A673 (cell line): ENCODE measurements at places on chromosomes 6 and 20. TPM values are rescaled to one million over a fixed set of nuclear protein-coding genes. Genes with fewer than 3 reads are reported as not detected.

- DNase-seq, result no peak
Measured at GRCh38 chr6:156916130-156916801, 139.1 kb downstream of the ARID1B start.

- DNase-seq, result no peak
Measured at GRCh38 chr20:40307997-40308396, 381.0 kb downstream of the MAFB start.

The TEAD3 gene
- total RNA-seq, result 10.3 and 17.0 TPM in 2 replicates

GRCh38 chr6:133376743-133377142 lies 135.6 kb downstream of the EYA4 start:
- DNase-seq, result no peak

DNA sequence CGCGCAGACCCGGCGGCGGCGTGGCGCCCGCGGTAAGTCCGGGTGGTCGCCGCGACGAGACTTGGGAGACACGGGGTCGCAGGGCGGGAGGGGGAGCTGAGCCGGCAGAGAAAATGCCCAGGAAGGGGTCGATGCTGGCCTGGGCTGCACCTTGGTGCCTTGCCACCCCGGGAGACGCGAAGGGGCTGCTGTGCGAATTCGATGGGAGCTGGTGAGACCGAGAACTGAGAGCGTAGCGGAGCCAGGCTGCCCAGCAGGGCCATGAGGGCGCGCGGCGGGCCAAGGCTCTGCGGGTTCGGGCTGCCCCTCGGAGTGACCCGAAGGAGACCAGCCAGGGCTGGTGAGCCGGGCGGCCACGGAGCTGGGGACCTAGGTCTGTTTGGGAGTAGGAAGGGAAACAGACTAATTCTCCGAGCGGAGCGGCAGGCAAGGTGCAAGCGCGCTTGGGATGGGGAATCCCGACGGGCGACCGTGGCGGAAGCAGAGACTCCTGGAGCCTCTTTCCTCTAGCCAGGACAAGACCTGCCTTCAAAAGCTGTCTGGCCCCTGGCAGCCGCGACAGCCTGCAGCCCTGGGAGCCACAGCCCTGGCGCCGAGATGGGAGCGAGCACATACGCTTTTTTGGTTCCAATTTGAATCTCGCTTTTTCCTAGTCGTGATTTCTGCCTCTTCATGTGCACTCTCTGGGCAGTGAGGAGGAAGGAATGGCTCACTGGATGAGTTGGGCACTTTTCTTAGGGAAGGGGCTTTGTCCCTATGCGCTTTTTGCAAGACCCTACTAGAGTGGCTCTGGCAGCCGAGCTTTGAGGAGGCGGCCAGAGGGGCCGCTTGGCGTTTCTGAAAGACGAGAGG lies 691 bp downstream of the SYNDIG1 start:
- peak; percentile 32 for DNase-seq

The MAP1LC3A gene
- total RNA-seq, result 16.4 and 16.9 TPM in 2 replicates

DNA sequence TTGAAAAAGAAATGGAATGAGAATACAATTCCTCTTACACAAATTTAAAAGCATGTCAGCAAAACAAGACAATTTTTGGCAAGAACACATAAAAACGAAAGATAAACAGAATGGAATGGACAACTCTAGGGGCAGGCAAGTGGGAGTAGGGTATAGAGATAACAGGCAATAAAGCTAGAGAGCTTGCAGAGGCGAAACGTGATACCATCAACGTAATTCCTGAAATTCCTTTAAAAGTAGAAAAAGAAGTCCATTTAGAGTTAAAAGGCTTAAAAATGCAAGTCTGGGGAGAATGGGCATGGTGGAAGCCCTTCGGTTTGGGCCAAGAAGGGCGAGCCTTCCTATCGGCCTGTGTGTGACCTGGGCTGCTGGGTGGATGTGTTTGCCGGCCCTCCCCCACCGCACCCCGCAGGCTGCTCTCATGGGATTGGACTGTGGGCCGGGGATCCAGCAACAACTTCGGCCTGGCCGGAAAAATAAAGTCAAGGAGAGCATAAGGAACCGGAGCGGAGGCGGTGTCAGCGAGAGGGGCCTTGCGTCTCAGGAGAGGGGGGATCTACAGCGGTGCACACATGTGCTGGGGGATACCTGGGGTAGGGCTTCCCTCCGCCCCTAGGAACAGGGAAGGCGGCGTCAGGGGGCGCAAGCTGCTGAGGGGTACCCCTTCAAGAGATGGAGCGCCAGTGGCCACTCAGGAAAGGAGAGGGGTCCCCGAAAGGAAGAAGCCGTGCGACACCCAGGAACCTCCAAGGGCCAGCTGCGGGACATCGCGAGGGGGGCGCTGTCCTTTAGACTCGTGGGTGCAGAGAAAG lies 4.1 kb downstream of the TMEM239 start:
- no peak for DNase-seq

The MPIG6B gene
- total RNA-seq, result not detected in 2 replicates

- peak; percentile 56 for DNase-seq
Measured at GRCh38 chr6:56570413-56571359, 72.0 kb downstream of the DST start.
